Renal cortex interstitium (tissue), 15 donors: ENCODE measurements at places on chromosomes 4 and X. TPM values are rescaled to one million over a fixed set of nuclear protein-coding genes. Genes with fewer than 3 reads are reported as not detected.

The AREG gene
- 0.11 TPM for polyA plus RNA-seq

The XK gene
- 1.1 TPM for polyA plus RNA-seq

The ATG4A gene
- 10.9 TPM for polyA plus RNA-seq

The SMIM43 gene
- 0.58 TPM for polyA plus RNA-seq

The ASMT gene
- polyA plus RNA-seq, result not detected

The VCX2 gene
- polyA plus RNA-seq, result not detected

The UGT2B10 gene
- polyA plus RNA-seq, result not detected

The QRFPR gene
- polyA plus RNA-seq, result 0.77 TPM

The PDGFRA gene
- 149 TPM for polyA plus RNA-seq

The MAGEC1 gene
- polyA plus RNA-seq, result not detected

The TMSB15A gene
- 46.8 TPM for polyA plus RNA-seq

The PITX2 gene
- 4.3 TPM for polyA plus RNA-seq

The PROM1 gene
- 49.1 TPM for polyA plus RNA-seq

The GAGE1 gene
- not detected for polyA plus RNA-seq

The C4orf50 gene
- polyA plus RNA-seq, result 0.03 TPM
